CD4-positive, alpha-beta T cell treated with Interleukin-1 beta for 1 hour (primary cell): ENCODE measurements at places on chromosomes 12 and 14.

- no peak for DNase-seq
Observed at GRCh38 chr12:131203666-131204415, 250.1 kb downstream of the ADGRD1 start.

GRCh38 chr14:72075649-72076334, 143.6 kb downstream of the RGS6 start:
- DNase-seq, result no peak

- no peak for DNase-seq
Observed at GRCh38 chr12:77722536-77722935, 108.2 kb upstream of the NAV3 start.

GRCh38 chr14:99037777-99038430, 234.1 kb downstream of the BCL11B start:
- DNase-seq, result no peak
